ENCODE measurements at places on chromosomes 12 and 14. TPM values are rescaled to one million over a fixed set of nuclear protein-coding genes. Genes with fewer than 3 reads are reported as not detected.

ZFYVE21 gene
- 77.4 TPM for total RNA-seq

MUCL1 gene
- not detected for total RNA-seq

DEPDC4 gene
- 0.13 TPM for total RNA-seq

P2RX7 gene
- 0.54 TPM for total RNA-seq

A2ML1 gene
- not detected for total RNA-seq

GRCh38 chr14:33745163-33745562 lies 205.7 kb downstream of the EGLN3 start:
- H3K27ac ChIP-seq = no peak overlapping the region
- no peak for DNase-seq
- no peaks in the 10 kb centered on the region for H3K27me3 ChIP-seq
- H3K36me3 ChIP-seq = no peaks in the 10 kb centered on the region

- H3K27ac ChIP-seq = no peak overlapping the region
- no peaks in the 10 kb centered on the region for H3K4me1 ChIP-seq
- no peaks in the 10 kb centered on the region for H3K36me3 ChIP-seq
- no peak overlapping the region for H3K4me3 ChIP-seq
- H3K27me3 ChIP-seq = peaks cover 78% of the 10 kb centered on the region
These were observed 5.1 kb downstream of the TESC start for GRCh38 chr12:117093918-117094630.

GRCh38 chr14:60753264-60754119 lies 18.9 kb downstream of the MNAT1 start:
- peaks cover 25% of the 10 kb centered on the region for H3K4me1 ChIP-seq
- no peak for DNase-seq
- no peaks in the 10 kb centered on the region for H3K27me3 ChIP-seq
- H3K36me3 ChIP-seq = no peaks in the 10 kb centered on the region

DNA sequence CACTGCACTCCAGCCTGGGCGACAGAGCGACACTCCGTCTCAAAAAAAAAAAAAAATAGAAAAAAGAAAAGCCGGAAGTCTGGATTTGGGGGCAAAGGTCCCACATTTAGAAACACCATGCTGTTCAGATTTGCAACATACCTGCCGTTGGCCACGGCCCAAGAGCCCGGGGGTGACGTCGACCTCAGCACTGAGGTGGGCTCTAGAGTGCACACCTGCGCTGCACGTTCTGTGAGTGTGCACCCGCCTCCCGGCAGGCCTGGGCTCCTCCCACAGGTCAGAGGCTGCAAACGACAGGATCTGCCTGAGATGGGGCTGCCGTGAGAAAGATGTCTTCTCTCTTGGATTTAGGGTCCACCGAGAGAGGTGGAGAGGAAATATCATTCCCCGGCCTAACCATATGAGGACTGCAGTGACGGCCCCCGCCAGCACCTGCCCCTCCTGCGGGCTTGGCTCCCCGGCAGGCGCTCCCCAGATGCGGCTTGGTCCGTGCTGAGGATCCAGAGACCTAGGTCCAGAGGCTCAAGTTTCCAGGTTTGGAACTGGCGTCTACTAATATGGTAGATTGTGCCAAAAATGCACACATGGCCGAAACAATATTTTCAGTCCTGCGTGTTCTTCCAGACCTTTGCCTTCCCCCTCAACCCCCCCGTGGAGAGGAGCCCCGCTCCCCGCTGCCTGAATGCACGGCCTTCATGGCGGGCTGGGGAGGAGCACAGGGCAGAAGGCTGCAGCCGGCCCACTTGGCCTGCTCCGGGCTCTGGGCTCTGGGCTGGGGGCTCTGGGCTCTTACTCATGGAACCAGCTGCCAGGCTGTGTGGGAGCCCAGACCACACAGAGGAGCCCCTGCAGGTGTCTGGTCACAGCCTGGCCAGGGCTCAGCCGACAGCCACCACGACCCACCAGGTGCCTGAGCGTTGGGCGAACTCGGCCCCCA lies 58.8 kb upstream of the FBRSL1 start:
- DNase-seq = no peak
- H3K4me1 ChIP-seq = no peaks in the 10 kb centered on the region
- H3K27me3 ChIP-seq = peaks cover 47% of the 10 kb centered on the region
- no peak overlapping the region for H3K27ac ChIP-seq

DNA sequence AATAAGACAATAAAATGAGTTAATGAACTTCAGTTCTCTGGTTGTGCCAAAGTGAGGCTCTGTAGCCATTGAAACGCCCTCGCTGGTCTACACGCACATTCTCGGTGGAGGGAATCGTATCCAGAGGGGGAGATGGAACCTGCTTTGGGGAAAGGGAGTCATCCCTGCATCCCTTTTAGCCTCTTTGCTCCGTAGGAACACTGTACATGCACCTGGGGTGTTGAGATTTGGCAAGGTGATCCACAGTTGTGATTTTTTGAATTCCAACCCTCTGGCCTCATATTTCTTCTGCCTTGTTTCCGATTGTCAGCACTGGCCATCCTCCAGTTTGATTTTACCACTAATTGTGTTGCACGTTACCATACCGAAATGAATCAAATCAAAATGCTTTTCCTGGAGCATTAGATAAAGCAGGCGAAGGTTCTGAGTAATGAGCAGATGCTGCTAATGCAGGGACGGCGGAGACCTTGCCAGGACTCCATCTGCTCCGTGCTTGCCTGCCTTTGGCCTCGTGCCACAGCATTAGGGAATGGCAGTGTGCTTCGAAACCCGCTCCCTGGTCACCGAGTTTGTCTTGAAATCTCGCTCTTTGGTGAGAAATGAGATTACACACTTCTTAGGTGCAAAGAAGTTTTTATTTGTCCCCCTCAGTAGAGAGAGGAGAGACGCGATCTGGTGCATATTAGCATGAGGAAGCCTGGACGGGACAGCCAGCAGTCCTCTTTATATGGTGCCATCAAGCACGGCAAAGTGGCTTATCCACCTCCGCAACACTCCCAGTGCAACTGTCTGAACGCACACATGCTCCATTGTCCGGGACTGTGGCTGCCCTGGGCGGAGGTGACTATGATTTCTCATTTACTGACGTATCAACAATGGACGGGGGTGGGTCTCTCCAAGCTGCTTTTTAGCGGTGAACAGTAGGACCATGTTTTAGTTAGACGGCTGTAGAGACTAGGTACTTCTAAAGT lies 59.1 kb downstream of the FBXW8 start:
- peak; percentile 42 for DNase-seq
- H3K4me1 ChIP-seq = no peaks in the 10 kb centered on the region
- H3K4me3 ChIP-seq = no peak overlapping the region
- H3K36me3 ChIP-seq = peaks cover 47% of the 10 kb centered on the region
- no peaks in the 10 kb centered on the region for H3K27me3 ChIP-seq

DNA sequence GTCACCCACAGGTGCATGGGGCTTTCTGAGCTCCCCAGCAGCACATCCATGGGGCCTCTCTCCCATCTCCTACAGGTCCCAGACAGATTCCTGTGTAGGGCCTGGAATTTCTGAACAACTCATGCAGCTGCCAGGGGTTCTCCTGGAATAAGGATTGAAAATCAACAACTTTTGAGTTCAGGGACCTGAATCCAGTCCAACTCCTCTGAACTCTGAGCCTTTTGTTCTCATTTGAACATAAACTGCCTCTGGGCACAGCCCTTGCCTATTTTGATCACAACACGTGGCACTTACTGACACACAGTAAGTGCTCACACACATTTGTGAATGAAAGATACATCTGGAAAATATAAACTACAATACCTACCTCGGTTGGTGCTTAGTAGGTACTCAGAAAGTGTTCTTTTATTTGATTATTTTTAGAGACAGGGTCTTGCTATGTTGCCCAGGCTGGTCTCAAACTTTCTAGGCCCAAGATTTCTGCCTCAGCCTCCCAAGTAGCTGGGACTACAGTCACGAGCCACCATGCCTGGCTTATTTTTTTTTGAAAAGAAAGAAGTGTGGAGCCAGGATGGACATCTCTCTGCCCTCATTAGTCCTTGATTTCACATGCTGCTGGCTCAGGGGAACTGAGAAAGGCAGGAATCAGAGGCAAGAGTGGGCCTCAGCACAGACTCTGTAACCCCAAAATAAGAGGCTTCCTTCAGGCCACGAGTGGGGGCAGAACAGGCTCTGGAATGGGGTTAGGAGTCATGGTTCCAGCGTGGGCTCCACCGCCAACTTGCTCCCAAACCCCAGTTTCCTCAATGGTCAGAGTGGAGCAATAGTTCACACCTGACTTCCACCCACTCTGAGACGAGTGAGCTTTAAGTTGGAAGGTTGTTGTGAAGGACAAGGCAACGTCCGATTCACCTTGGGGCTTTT lies 27.0 kb downstream of the SYNE3 start:
- DNase-seq = no peak
- no peaks in the 10 kb centered on the region for H3K27me3 ChIP-seq
- H3K4me3 ChIP-seq = no peak overlapping the region
- no peak overlapping the region for H3K27ac ChIP-seq
- no peaks in the 10 kb centered on the region for H3K36me3 ChIP-seq
- 0 out of 2 replicates have a peak, but pooled peaks cover 6% of the 10 kb centered on the region for H3K4me1 ChIP-seq

Measured in GM23248 (cell line).